Astrocyte (in vitro differentiated cells and primary cell): ENCODE measurements at places on chromosomes 16 and 17.

GRCh38 chr16:86991679-86992078 lies 325.5 kb downstream of the C16orf95 start:
- DNase-seq = peak; percentile 72

DNA sequence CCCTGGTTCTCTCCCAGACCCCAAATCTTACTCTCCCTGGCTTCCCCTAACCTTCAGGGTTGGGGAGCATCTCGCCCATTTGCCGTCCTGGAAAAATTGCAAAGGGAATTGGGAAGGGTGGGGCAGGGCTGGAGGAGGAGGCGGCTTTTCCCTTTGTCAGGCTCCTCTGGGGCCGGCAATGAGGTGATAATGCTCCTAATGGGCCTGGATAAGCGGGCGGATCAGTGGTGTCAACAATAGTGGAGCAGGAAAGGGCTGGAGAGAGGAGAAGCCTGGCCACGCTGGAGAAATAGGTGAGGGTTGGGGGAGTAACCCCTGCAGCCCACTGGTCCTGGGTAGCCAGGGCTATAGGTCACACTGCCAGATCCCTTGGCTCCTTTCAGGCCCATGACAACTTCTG lies 12.3 kb downstream of the SCN4A start:
- no peak for DNase-seq

- DNase-seq = peak; percentile 60
These were observed 12.3 kb downstream of the GRIN2A start for GRCh38 chr16:10169904-10170410.

DNA sequence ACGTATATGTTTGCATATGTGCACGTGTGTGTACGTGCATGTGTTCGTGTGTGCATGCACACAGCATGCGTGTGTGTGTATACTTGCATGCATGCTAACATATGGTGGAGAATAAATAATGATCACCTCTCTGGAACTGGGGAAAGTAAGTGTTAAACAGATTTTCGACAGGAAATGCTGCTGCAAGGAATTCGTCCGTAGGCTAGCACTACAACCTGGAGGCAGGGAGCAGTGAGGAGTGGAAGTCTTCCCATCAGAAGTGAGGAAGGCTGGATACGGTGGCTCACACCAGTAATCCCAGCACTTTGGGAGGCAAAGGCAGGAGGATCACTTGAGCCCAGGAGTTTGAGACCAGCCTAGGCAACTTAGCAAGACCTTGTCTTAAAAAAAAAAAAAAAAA lies 4.8 kb upstream of the CSNK1D start:
- no peak for DNase-seq

GRCh38 chr16:57470711-57471110 lies 8.2 kb downstream of the POLR2C start:
- no peak for DNase-seq

GRCh38 chr16:54952195-54952594 lies 21.5 kb downstream of the IRX5 start:
- no peak for DNase-seq

DNA sequence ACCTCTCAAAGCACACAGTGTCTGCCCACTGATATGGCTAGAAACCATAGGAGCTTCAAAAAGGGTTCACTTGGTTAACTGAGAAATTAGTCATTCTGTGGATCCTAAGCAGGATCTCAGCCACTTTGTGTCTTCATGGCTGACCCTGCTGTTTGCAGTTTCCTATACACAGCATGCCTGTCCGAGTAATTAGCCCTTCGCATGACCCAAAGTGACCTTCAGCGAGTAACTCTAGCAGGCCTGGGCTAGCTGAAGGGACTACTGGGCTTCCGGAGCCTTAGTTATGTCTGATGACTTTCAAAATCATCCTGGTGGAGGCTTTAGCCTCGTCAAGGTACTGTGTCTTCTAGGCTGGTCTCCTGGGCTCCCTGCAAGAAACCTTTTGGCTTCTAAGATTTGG lies 28.9 kb upstream of the FBXW10B start:
- no peak for DNase-seq

DNA sequence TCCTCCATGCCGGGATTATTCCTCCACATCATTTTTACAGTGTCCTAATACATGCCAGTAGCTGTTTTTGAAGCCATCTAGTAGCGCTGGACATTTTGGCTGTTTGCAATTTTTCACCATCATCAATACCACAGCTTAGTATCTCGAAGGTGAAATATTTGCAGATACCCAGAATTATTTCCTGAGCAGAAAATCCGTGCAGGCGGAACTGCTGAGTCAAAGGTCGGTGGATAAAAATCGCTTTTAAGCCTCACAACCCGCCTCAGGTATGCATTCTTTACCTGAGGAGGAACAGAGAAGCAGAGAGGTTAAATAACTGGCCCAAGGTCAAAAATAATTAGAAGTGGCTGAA lies 584 bp upstream of the TNRC6A start:
- no peak for DNase-seq

DNA sequence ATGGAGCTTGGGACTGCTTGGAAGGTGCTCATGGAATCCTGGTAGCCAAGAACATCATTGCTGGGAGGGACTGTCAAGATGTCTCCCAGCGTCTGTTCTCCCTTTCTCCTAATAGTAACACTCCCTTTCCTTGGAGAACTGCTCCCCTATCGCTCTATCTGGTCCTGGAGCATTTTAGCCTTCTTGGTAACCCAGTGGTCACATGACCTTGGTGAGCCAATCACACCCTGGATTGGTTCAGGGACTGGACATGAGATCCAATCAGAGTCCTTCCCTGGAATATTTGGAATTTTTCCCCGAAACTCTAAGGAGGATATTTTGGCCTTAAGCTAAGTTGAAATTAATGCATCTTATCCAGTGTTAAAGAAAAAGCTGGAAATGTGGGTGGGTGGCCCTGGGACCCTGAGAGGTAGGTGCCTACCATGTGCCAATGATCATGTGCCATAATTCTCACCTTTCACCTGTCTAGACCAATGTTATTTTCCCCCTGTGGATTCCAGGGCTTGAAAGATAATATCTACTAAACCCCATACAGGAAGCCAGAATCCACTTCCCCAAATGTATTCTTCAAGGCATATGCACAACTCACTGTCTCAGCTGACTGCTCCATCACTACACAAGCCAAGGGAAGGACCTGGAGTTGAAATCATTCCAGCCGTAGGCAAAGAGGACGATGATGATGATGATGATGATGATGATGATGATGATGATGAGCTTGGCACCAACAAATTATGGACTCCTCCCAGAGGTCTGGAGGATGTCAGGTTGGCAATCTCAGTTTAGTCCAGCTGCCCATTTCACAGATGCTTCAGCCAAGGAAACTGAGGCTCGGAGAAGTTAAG lies 193.2 kb downstream of the RAB11FIP4 start:
- no peak for DNase-seq

GRCh38 chr17:76204277-76204676 lies 36.0 kb downstream of the RNF157 start:
- DNase-seq = peak; percentile 65

DNA sequence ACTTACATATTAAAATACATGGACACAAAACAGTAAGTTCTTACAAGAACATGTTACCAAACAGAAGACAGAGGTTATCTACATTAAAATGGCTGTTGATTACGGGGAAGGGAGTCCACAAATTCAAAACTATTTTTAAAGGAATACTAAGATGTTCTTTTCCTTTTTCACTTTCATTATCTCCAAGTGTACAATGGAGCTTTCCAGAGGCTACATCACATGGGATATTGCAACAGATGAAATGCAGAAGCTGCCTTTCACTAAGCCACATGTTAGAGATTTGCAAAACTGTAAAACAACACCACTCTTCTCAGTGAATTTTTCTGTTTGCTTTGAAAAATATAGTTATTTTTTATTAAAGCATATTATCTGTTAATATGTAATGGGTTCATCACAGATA lies 53.6 kb downstream of the XPO6 start:
- no peak for DNase-seq

DNA sequence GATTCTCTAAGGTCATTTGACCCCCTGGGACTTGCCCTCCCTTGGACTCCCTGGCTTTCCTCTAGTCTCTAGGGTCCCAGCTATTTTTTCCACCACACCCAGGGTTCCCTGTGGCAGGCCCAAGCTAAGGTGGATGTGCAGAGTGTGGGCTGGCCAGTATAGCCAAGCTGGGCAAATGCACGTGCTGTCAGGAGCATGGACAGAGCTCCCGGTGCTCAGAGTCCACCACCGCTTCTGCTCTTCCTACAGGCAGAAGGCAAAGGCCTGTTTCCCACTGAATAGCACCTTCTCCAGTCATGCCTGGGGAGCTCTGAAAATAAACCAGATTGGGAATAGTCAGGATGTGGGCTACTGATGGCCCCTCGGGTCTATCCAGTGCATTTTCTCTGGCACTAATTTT lies 53.3 kb downstream of the GNAO1 start:
- DNase-seq = no peak

- DNase-seq = no peak
These were observed 133.2 kb upstream of the HS3ST3A1 start for GRCh38 chr17:13734880-13735279.

DNA sequence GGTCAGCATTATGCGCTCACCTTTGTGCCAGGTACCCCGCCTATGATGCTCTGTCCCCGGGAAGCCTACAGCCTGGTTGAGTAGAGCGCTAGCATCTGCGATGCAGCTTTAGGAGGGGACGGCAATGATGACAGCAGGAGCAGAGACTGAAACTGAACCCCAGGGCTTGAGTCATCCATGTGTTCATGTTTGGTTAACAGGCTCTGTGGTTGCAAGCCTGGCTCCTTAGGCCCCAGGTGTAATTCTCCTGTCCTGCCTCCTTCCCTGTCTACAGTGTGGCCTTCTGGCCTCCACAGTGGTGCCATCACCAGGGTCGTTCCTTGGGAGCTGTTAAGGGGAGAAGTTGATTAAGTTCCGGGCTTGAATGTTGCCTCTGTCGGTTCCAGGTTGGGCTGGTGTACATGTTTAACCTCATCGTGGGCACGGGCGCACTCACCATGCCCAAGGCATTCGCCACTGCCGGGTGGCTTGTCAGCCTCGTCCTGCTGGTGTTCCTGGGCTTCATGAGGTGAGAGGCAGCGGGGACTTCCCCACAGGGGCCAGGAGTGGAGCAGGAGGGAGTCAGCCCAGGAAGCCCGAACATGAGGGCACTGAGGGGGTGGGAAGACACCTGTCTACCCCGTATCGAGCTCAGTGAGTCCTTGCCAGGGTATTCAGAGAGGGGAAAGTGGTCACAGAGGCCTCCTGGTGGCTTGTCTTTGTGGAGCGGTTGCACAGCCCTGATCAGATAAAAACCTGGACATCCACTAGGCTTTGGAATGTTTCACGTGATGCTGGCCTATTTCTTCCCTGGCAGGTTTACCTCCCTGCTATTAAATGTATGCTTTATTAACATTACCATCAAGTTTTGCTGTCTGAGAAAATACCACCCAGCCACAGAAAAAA lies 9.2 kb upstream of the NAT9 start:
- no peak for DNase-seq

GRCh38 chr17:36755586-36755985 lies 154.2 kb downstream of the MRM1 start:
- DNase-seq = no peak

DNA sequence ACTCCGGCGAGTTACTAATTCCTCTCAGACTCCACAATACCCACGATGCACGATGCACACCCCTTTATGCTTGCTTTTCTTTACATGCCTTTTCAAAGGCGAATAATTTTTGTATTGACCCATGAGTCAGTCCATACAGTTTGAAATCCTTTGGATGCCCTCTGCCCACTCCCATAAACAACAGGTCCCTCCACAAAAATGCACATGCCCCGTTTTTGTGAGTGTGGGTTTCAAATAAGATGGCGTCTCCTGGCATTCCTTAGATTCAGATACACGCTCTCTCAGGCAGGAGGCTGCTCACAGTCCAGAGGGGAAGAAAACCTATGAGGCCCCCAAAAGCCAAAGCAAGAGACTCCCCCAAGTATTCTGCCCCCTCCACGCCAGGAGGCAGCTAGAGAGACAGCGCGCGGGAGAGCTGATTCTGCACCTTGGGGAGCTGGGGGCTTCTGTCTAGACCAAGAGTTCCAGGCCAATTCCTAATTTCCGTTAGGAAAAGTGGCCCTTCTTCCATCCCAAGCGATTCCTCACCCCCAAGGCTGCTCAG lies 19.6 kb upstream of the HOXB9 start:
- DNase-seq = no peak

- DNase-seq = peak; percentile 7
These were observed 23.1 kb upstream of the BAHCC1 start for GRCh38 chr17:81371910-81372760.

DNA sequence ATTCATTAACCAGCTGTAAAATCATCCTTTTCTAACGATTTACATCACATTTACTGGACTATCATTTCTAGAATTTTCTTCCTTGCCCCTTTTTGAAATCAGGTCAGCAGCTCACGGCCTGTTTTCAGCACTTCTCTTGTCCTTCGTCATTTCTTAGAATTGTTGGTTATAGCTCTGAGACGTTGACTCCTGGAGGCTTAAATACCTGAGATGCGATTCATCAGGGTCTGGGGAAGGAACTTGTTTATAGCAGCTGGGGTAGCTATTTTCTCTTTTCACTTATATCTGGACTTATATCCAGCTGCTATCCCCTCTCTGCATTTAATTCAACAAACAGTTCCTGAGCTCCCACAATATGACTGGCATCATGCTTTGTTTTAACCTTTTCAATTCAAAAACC lies 338.7 kb upstream of the TNRC6C start:
- DNase-seq = peak; percentile 86

GRCh38 chr16:56848955-56849689 lies 15.9 kb upstream of the SLC12A3 start:
- DNase-seq = peak; percentile 80

- no peak for DNase-seq
These were observed 466 bp upstream of the HSF4 start for GRCh38 chr16:67163999-67164558.
